Neural progenitor cell (in vitro differentiated cells): ENCODE measurements at places on chromosomes 5 and 9. TPM values are rescaled to one million over a fixed set of nuclear protein-coding genes. Genes with fewer than 3 reads are reported as not detected.

DNA sequence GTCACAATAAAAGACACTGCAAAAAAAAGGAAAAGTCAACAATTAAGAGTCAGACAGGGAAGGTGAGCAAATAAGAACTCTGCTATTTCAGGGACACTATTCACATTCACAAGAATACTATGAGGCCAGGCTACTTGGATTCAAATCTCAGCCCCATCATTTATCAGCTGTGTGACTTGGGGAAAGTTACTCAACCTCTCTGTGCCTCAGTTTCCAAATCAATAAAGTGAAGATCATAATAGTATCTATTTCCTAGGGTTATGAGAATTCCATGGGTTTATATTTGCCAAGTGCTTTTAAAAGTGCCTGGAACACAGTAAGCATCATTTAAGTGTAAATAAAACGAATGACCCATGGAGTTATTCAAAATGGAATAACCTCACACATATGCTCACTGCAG, 56.4 kb downstream of the ALDH7A1 start:
- DNase-seq, result no peak

DNA sequence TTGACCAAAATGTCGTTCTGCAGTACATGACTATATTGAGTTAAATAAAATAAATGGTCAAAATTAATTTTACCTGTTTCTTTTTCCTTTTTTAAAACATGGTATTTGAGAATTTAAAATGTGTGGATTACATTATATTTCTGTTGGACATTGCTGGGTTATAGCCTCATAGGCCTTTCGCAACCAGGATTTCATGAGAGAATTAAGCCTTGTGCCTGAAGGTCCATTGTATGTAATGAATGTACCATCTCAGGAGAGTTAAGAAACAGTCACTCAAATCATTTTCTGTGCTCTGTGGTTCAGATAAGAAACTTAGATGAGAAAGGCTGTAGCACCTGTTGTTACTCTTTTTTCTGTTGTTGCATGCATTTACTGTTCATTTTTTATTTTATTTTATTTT, 103.5 kb downstream of the ANGPTL2 start:
- no peak for DNase-seq

DNA sequence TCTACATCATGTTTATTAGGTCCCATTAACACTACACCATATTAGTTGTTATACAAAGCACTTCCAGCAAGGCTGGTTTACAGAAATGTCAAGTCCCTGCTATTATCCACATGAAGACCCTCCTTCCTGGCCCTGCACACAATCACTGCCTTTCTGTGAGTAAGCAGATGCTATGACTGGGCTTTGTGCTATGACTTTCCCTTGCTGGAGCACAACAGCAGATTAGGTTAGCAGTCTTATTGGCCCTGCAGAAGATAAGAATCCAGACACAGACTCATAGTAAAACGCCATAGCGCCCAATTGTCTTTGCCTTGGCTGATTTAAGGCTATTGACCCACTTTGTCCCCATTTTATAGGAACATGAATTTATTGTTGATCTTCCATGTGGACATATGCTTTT, 228.9 kb upstream of the ACTBL2 start:
- DNase-seq, result no peak

GRCh38 chr9:105890046-105890822, 195.9 kb downstream of the TMEM38B start:
- no peak for DNase-seq

GRCh38 chr9:134225816-134226215, 61.5 kb upstream of the RNU6ATAC start:
- no peak for DNase-seq

DNA sequence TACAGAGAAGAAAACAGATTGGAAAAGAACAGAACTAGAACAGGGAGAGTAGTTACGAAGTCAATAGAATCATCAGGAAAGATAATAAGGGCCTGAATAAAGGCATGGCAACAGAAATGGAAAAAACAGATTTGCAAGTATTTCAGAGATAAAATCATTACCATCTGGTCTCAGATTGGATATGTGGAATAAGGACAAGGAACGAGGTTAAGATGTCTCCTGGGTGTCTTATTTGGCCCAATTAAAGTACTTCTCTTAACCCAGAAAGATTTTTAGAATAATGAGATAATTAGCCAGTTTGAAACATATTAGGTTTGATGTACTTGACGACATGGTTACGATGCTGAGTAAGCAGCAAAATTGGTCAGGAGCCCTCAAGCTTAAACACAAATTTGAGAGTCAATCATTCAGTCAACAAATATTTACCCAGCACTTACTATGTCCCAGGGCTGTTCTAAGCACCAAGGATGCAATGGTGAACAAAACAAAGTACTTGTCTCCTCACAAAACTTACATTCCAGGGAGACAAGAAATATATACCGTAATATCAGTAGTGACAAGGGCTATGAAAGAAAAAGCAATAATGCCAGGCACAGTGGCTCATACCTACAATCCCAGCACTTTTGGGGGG, 18.3 kb downstream of the RICTOR start:
- no peak for DNase-seq

Gene SPAG8
- total RNA-seq, result 1.3 and 1.6 TPM in 2 replicates

Gene PCDHGC5
- total RNA-seq, result 0.43 and 1.3 TPM in 2 replicates

Gene SH3TC2
- 0.12 and 0.69 TPM in 2 replicates for total RNA-seq

Gene PRDM9
- total RNA-seq, result not detected in 2 replicates

- DNase-seq, result no peak
These were observed 24.5 kb upstream of the NRARP start for GRCh38 chr9:137326445-137327065.

DNA sequence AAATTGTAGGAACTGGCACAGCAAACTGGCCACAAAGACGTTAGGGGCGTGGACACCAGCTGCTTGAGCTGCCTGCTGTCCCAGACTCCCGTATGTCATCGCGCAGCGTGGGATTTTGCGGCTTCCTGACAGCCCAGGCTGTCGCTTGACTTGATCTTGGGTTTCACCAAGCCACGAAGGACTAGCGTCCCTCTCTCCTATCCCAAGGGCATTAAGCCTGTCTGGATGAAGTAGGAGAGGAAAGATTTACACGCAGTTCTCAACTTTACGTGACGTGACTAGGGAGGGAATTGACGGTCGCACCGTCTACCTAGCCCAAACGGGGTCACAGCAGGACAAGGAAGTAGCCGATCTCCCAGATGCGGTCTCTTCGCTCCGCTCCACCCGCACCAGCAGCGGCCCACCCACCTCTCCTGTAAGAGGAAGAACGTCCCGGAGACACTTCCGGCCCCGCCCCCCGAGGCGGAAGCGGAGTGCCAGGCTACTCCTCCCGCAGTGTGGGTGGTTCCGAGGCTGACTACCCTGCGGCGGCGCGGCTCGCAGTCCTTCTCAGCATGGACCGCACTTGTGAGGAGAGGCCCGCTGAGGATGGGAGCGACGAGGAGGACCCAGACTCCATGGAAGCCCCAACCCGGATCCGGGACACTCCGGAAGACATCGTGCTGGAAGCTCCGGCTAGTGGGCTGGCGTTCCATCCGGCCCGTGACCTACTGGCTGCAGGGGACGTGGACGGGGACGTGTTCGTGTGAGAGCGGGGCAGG, at the start of gene WDR55:
Gene WDR55, plus strand, starts transcription at position 546 of the 761 bp plus-strand sequence. Its CDS starts 9 bp downstream, at position 555.
- peak; percentile 97 for DNase-seq

GRCh38 chr9:7139886-7140285, 382.1 kb downstream of the KDM4C start:
- DNase-seq, result no peak

DNA sequence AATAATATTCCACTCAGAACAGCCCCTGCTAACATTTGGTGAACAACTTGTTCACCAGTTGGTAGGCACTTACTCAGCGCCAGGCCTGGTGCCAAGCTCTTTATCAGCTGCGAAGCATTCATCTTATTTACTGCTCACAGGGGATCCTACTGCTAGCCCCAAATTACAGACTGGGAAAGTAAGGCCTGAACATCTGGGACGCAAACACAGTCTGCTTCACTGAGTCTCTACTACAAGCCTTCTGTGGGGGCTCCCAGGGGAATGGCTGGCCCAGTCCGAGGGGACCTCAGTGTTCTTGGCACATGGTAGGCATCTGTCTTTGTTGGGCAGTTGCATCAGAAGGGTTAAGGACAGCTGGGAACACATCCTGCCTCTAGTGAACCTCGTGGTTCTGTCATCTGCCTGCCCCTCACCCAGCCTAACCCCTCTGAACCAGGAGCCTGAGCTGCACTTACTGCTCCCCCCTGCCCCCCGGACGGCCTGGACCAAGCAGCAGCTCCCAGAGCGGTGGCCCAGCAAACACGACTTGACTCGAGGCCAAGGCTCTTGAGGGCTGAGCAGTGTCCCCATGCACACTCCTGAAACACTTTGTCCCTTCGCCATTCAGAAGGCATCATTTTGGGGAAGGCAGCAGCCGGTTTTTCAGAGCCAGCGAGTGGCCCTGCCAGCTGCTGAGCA, at the start of gene PHYHD1:
Gene PHYHD1, plus strand, starts transcription at position 602 of the 678 bp plus-strand sequence. CDS start 1,342 bp downstream, outside the sequence.
- no peak for DNase-seq

DNA sequence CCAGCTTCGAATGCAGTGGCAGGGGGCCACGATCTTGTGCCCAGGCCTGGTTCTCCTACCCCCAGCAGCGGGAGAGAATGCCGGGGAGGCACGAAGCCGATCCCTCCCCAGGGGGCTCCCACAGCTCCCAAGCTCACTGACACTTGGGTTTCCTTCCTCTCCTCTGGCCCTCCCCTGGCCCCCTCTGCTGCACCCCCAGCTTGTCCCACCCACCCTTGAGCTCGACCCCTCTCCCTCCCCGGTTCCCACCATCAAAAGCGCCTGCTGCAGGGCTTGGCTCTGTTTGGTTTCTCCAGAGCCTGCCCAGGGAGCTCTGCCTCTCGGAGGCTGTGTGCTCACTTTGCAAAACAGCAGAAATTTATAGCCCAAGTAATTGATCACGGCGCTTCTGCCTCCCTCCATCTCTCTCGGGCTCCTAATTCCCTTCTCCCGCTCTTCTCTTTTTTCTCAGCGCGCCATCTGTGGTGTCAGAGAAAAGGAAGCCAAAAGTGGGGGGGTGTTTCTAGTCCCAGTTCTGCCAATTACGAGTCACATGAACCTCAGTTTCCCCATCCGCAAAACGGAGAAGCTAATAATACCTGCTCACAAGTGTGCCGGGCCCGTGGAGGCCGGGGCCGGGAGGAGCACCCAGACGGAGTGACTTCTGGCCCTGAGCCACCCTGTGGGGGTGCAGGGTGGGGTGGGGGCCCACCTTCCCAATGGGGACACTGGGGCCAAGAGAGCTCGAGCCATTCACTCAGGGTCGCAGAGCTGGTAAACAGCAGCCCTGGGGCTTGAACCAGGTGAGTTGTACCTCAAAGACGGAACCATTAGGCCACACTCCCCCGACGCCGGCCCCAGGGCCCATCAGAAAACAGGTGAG, 141.2 kb upstream of the IER5L start:
- DNase-seq, result no peak

Gene TAF11L13
- total RNA-seq, result not detected in 2 replicates

Gene NPR3
- total RNA-seq, result 0.31 TPM in 1 of 2 replicates, not detected in the other

DNA sequence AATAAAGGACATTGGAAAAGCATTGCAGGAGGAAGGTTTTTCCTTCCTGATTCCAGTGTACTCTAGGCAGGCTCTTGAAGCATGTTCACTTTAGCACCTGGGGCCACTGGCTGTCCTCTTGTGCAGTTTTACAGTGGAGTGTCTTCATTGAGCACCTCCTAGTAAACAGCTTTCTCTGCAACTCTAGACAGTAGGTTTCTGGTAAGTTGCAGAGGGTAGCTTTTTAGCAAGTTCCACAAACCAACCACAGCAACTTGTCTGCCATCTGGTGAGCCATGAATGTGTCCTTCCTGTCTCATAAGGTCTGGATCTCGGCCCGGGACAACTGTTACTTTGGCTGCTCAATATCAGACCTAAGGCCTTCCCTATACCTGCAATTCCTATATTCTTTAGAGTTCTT, 488.0 kb downstream of the MAN2A1 start:
- no peak for DNase-seq

- peak; percentile 44 for DNase-seq
These were observed 136.5 kb downstream of the SV2C start for GRCh38 chr5:76219636-76220035.

Gene ADRA1B
- 0.59 TPM in 1 of 2 replicates, not detected in the other for total RNA-seq

DNA sequence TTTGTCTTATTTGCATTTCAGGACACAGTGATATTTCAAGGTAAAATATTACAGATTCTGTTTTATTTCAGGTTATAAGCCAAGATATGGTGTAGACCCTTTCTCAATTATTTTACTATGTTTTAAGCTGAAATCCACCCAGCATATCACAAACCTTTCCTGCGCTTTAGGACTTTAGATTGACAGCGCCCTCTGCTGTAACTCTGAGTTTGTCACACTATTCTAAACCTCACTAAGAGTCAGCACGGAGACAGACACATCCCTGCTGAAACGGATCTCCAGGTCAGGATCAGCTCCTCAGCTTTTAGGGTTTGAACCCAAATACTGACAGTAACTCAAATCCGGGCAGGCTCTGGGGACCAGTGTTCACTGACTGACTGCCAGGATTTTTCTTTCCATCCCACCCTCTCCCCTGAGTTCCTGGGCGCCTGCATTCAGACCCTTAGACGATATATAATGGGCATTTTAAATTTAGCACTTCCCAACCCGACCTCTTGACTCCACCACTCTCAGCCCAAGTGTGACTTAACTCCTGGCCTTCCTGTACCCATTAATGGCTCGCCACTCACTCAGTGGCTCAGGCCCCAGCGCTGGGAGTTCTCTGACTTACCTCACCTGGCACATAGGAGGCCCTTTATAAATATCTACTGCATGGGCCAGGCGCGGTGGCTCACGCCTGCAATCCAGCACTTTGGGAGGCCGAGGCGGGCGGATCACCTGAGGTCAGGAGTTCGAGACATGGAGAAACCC, 33.5 kb downstream of the TLX3 start:
- DNase-seq, result peak; percentile 80

Gene NUTM2G
- total RNA-seq, result not detected in 2 replicates

GRCh38 chr5:91373600-91373999, 9.5 kb downstream of the ARRDC3 start:
- DNase-seq, result no peak

DNA sequence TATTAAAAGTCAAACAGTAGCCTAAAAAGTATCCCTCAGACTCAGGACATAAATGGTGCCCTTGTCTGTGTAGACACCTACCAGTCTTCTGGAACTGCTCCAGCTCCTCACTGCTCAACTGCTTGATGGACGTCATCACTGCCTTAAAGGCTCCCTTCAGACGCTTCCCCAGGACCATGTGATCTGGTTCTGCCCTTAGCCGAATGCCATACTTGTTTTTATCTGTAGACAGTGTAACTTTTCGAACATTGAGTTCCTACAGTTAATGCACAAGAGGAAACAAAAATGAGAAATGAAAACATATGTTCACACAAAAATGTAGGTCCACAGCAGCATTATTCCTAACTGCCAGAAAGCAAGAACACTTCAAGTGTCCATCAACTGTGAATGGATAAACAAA, 46.2 kb downstream of the IARS1 start:
- DNase-seq, result no peak

Gene PCDHGA8
- total RNA-seq, result 2.3 and 3.3 TPM in 2 replicates

DNA sequence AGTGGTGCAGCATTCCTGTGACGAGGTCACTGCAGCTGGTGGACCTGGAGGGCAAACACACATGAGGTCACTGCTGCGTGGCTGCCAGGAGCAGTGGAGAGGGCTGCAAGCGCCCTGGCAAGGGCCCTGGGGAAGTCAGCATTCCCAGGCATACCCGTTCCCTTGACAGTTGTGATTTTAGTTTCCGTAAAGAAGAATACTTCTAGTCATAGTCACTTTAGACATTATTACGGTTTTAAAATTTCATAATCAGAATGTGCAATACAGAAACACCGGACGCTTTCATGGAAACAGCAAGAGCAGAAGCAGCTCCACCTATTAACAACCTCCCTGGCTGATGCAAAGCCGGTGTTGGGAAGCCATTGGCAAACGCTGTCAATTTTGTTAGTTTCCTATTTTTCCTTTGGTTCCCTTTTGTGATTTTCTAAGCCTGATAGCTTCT, 129.8 kb downstream of the GADD45G start:
- DNase-seq, result no peak
